ENCODE measurements at places on chromosomes 2 and 18. TPM values are rescaled to one million over a fixed set of nuclear protein-coding genes. Genes with fewer than 3 reads are reported as not detected.

Gene LRRC30
- total RNA-seq = not detected

Gene RAPH1
- 1.7 TPM for total RNA-seq

Gene CYP27A1
- total RNA-seq = 0.22 TPM

Gene TMEM169
- 3.0 TPM for total RNA-seq

Gene CABLES1
- 2.1 TPM for total RNA-seq

Gene SLC4A5
- total RNA-seq = 3.0 TPM

Gene FSHR
- not detected for total RNA-seq

Gene TDRD15
- total RNA-seq = not detected

Gene PSMA8
- total RNA-seq = 1.2 TPM

Gene TRAK2
- 58.3 TPM for total RNA-seq

Gene CYS1
- 0.17 TPM for total RNA-seq

Gene MOCOS
- 0.05 TPM for total RNA-seq

Gene SAG
- total RNA-seq = not detected

Gene SOWAHC
- 0.25 TPM for total RNA-seq

Gene CPLX4
- not detected for total RNA-seq

Gene NETO1
- total RNA-seq = not detected

Gene MOGAT1
- total RNA-seq = not detected

Gene SULT1C4
- total RNA-seq = not detected

Measured in activated CD4-positive, alpha-beta T cell treated with anti-CD3 and anti-CD28 coated beads, Interleukin-2, amount 10 ng/mL, durations not matched to agents 7 days and 5 days (primary cell).